ENCODE measurements at places on chromosomes 13 and 19.

DNA sequence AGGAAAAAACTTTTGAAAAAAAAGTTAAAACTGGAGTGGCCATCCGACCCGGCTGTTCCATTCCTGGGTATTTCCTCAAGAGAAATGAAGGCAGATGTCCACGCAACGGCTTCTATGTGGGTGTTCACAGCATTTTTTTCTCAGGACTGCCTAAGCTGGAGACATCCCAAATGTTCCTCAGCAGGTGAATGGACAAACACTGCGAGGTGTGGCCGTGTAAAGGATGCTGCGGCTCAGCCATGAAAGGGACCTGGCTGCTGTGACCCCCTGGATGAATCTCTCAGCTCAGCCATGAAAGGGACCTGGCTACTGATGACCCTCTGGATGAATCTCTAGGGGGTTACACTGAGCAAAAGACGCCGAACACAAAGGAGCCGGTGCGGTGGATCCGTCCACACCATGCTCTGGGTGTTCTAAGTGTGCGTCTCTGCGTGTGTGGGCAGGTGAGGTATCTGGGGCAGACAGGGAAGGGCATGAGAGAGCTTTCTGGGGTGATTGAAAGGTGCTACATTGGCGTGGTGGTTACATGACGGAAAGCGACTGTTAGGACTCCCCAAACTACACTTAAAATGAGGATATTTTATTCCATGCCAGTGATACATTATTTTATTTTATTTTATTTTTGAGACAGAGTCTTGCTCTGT is 7.2 kb upstream of the ASPDH start:
- no peak for DNase-seq

DNA sequence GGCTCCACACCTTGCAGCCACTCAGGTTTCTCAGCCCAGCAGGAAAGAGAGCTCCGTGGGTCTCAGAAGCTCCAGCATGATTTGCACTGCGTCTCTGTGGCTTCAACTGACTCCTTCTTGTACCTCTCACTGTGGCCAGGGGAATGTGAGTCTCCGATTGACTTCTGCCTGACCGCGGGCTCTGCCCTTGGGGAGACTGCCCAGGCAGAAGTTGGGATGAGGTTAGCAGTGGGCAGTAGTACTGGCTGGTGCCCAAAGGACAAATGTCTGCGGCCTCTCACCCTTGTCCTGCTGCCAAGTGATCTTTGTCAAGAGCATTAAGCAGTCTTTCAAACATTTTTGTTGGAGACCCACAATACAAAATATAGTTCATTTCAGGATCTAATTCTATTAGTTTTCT is 34.4 kb upstream of the FXYD3 start:
- DNase-seq: no peak

DNA sequence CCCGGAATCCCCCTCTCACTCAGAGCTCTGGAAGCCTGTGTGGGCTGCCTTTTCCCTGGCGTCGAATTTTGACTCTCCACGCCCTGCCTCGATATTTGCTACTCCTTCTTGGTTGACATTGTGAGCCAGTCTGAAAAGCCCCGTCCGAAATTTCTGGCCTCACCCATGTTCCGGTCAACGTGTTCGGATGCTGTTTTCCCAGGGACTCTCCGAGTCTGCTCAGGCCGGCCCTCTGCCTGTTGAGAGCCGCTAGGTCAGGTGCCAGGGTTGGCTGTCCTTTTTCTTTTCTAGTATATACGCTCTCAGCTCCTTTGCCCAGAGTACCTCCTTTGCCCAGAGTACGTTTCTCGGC is 6.8 kb upstream of the DGKH start:
- DNase-seq: no peak

- DNase-seq: no peak
Measured at GRCh38 chr13:60629158-60629557, 232.1 kb downstream of the TDRD3 start.

GRCh38 chr13:78602561-78603239 is 652 bp downstream of the POU4F1 start:
- no peak for DNase-seq
